ENCODE measurements at places on chromosomes 2 and 18.

- no peak for DNase-seq
These were observed 94.4 kb downstream of the TAF4B start for GRCh38 chr18:26320686-26321085.

DNA sequence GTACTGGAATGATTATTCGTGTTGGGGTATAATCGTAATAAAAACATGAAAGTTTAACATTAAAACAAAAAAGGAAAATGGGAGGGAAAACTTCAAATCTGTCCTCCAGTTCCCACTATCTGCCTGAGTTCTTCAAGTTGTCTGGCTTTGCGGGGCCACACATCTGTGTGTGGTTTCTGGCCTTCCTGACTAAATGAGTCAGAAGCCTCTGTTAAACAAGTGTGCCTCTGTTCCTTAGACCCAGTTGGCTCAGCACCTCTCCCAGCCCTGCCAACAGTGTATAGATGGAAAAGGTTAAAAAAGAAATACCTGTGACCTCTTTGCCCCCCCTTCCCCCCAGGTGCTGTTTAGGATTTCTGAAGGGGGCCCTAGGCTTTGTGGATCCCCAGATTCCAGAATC is 30.2 kb downstream of the XDH start:
- peak; percentile 3 for DNase-seq

- DNase-seq: no peak
These were observed 5.7 kb downstream of the MCM6 start for GRCh38 chr2:135870571-135870970.

DNA sequence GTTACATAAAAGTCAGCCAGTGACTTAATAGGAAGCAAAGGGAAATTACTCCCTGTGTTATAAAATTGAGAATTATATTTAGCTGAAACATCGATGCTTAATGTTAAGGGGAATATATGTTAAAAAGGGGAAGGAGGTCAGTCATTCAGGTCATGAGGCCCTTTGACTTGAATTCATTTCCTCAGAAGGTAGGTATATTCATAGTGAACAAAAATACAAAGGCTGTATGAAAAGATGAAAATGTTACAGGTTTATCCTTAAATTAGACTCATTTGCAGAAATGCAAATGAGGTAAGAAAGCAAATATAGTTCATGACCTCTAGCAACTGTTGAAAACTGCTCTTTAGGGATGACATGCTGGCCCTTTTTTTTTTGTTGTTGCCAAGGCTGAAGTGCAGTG is 20.8 kb downstream of the MSH6 start:
- DNase-seq: no peak

- peak; percentile 32 for DNase-seq
These were observed 344.6 kb upstream of the CHAC2 start for GRCh38 chr2:53422979-53423378.

All from activated CD8-positive, alpha-beta T cell treated with anti-CD3 and anti-CD28 coated beads for 36 hours (primary cell).